ENCODE measurements at places on chromosomes 5 and 9.
A peak's percentile ranks its signal among the peaks of the same experiment; 100 is the strongest.

- DNase-seq, result no peak
These were observed 15.9 kb upstream of the TNFAIP8 start for GRCh38 chr5:119339965-119340364.

GRCh38 chr9:101586651-101587050 lies 8.1 kb downstream of the PPP3R2 start:
- no peak for DNase-seq

DNA sequence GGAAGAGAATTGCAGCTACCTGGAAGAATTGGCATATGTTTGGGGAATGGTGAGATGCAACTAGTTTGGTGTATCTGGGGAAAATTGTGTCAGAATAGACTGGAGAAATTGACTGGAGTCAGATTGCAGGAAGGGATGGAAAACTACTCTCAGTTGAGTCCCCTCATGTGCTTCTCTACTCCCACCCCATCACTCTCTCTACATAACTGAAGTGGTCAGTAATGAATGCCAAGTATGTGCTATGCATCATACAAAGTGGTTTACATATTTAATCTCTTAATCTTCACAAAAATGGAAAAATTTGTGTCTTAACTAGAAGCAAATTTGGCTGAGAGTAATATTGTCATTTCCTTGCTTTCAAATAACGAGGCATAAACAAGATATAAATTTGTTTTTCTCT lies 146.4 kb upstream of the TNC start:
- DNase-seq, result no peak

GRCh38 chr5:13934125-13934524 lies 10.4 kb downstream of the DNAH5 start:
- no peak for DNase-seq

DNA sequence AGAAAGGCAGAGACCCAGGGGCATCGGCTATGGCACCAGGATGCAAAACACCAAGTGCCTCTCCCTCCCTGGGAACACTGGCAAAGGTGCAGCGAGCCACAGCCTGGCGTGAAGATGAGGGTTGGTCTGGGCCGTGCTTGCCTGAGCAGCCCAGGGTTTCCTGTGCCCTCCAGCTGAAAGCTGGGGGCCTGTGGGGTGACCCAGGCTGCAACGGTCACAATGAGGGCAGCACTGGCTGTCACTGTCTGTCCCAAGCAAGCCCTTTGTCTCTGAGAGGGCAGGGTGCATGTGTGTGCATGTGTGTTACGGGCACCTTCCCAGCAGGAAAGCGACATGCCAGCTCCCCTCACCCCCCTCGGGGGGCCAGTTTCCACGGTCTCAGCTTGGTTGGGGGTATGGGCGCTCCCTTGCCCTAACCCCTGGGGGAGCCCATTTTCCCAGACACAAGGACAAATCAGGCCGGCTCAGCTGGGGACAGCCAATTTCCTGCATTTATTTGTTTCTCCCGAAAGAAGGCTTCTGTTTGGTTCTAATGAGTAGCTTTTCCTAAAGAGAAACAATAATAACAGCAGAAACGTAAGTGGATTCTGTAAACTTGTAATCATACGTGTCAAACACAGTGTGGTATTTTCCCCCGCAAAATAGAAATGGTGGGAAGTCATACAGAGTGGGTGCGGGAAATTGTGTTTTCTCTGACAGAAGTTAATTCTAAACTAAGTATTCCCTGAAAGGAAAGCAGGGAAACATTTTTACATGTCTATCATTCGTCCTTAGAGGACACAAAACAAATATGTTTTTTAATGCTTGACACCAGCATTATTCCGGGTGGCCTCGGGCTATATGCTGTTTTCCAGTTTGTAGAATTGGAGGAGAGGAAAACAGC lies 21.3 kb downstream of the MRPL36 start:
- DNase-seq, result no peak

- DNase-seq, result no peak
These were observed 330.1 kb downstream of the GLIS3 start for GRCh38 chr9:3969590-3970260.

- no peak for DNase-seq
These were observed 86.0 kb downstream of the UHRF2 start for GRCh38 chr9:6498982-6499381.

GRCh38 chr9:2242831-2243330 lies 227.7 kb downstream of the SMARCA2 start:
- DNase-seq, result peak; percentile 55

DNA sequence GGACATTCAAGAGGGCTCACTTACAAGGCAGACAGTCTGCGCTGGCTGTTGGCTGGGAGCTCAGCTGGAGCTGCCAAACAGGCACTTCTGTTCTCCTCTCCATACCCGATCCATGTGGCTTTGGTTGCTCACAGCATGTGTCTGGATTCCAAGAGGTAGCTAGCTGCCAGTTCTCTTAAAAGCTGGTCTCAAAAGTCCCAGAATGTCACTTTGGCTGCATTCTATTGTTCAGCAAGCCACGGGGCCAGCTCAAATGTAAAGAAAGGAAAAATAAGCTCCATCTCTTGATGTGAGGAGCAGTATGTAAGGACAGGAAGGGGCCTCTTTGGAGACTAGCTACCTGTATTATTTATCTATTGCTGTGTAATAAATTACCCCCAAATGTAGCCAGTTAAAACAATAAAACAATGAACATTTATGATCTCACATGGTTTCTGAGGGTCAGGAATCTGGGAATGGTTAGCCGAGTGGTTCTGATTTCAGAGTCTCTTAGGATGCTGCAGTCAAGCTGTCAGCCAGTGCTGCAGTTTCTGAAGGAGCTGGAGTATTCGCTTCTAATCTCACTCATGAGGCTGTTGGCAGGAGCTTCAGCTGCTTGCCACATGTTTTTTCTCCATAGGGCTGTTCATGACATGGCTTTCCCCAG lies 112.7 kb upstream of the CLINT1 start:
- peak; percentile 85 for DNase-seq

- DNase-seq, result no peak
These were observed 48.9 kb downstream of the PDE6A start for GRCh38 chr5:149895416-149896345.

- no peak for DNase-seq
These were observed 14.9 kb downstream of the BRD3OS start for GRCh38 chr9:134040176-134040565.

DNA sequence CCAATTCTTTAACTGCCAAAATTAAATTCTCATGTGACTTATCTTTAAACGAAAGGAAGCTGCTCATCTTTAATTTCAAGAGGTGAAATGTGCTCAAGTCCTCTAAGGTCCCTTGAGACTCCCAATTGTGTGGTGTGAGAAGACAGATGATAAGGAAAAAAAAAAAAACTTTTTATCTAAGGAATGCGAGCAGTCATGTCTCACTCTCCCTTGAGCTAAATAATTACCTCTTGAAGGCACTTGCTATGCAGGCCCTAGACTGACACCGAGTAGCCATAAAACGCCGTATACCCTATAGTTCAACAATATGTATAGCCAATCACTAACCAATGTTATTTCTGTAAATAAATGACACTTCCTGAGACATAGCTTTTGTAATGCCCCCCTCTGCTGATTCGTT lies 1.5 kb upstream of the DTWD2 start:
- DNase-seq, result no peak

GRCh38 chr9:104961238-104961637 lies 33.3 kb upstream of the ABCA1 start:
- DNase-seq, result no peak

DNA sequence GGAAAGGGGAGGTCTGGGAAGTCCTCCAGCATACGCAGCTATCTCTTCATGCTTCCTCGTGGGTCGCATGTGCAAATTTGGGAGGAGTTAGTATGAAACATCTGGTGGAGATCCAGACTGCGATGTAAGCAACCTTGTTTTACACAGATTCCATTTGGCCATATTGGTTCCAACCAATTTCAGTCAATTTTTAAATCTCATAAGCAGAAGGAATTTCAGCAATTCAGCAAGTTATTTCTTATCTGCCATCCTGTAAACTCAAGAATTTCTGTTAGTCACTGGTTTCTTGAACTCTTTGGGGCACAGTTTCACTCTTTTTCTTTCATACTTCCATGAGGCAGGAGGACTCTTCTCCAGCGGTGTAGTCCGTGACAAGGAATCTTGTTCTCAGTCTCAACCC lies 130.4 kb upstream of the CLINT1 start:
- no peak for DNase-seq

GRCh38 chr9:137593176-137593575 lies 2.9 kb upstream of the ZMYND19 start:
- DNase-seq, result no peak

- DNase-seq, result peak; percentile 95
These were observed 32.6 kb upstream of the TMOD1 start for GRCh38 chr9:97468658-97469448.

- no peak for DNase-seq
These were observed 214.7 kb downstream of the IRX2 start for GRCh38 chr5:2536632-2537377.

DNA sequence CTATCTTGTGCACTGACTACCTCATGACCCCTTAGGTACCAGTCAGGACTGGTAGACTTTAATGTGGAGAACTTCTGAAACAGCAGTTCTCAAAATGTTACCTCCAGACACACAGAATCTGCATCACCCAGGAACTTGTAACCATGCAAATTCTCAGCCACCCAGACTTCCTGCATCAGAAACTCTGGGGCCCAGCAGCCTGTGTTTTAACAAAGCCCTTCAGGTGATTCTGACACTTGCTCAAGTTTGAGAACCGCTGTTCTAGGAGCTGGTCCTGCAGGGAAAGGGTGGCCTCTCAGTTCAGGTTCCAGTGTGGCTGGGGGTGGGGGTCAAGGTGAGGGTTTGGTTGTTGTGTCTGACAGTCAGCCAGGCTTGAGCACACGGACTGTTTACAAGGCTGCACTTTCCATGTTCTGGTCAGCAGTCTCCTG lies 28.4 kb downstream of the ZFP62 start:
- no peak for DNase-seq

DNA sequence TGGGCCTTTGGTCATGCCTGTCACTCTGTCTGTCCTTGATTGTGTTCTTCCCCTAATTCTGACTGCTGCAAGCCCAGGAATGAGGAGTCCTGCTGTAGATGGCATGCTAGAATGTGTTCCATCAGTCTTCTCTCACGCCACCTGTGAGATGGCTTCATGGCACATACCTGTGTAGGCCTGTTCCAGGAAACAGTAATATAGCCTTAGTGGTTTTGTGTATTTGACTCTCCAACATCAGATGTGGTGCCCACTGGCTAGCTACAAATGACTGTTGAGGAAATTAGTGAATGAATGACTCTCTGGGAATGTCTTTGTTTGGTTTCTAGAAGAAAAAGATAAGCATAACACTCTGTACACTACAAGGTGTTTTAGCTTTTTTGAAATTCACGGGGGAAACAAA lies 367.5 kb downstream of the KDM4C start:
- no peak for DNase-seq

GRCh38 chr5:16600946-16601345 lies 15.9 kb downstream of the RETREG1 start:
- DNase-seq, result no peak

GRCh38 chr9:117744369-117744768 lies 40.2 kb downstream of the TLR4 start:
- DNase-seq, result no peak

DNA sequence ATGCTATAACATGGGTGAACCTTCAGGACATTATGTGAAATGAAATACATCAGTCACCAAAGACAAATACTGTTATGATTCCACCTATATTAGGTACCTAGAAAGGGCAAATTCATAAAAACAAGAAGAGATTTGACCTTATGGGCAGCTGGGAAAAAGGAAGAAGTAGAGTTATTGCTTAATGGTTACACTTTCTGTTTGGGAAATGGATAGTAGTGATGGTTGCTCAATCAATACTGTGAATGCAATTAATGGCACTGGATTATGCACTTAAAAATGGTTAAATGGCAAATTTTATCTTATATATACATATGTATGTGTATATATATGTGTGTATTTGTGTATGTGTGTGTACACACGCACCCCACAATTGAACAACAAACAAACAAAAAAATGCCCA lies 15.2 kb downstream of the FKBP15 start:
- no peak for DNase-seq

DNA sequence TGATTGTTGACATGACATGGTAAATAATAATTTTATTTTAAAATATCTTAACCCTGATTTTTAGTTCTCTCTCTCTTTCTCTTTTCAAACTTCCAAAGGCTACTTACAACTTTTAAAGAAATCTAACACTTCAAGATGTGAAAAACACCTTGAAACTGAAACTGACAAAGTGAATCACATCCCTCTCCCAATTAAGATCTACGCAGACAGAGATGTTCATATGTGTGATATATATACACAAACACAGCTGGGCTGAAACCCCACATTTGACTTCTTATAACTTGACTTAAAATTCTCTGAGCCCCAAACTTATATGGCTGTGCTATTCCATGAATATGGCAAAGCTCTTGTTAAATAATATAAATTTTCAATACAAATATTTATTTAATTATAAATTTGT lies 261.2 kb upstream of the PTPRD start:
- DNase-seq, result no peak

- no peak for DNase-seq
These were observed 78.0 kb downstream of the CFAP77 start for GRCh38 chr9:132487980-132488535.

DNA sequence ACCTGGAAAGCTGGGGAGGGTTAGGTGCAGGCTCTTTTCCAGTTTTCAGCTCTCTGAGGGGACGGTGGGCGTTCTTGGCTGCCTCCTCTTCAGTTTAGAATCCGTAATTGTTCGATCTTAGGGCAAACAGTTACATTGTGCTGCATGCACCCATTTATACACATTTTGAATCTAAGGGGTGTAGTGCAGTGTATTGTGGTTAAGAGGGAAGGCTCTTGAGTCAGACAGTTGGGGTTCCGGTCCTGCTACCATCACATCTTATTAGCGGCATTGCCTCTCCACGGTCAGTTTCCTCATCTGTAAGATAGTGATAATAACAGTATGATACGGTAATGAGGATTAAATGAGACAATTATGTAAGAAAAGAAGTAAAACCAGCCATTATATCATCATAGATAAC lies 625 bp downstream of the EXOSC2 start:
- DNase-seq, result no peak

- DNase-seq, result peak; percentile 11
These were observed 1.1 kb upstream of the EPB41L4A start for GRCh38 chr5:112419986-112420864.

DNA sequence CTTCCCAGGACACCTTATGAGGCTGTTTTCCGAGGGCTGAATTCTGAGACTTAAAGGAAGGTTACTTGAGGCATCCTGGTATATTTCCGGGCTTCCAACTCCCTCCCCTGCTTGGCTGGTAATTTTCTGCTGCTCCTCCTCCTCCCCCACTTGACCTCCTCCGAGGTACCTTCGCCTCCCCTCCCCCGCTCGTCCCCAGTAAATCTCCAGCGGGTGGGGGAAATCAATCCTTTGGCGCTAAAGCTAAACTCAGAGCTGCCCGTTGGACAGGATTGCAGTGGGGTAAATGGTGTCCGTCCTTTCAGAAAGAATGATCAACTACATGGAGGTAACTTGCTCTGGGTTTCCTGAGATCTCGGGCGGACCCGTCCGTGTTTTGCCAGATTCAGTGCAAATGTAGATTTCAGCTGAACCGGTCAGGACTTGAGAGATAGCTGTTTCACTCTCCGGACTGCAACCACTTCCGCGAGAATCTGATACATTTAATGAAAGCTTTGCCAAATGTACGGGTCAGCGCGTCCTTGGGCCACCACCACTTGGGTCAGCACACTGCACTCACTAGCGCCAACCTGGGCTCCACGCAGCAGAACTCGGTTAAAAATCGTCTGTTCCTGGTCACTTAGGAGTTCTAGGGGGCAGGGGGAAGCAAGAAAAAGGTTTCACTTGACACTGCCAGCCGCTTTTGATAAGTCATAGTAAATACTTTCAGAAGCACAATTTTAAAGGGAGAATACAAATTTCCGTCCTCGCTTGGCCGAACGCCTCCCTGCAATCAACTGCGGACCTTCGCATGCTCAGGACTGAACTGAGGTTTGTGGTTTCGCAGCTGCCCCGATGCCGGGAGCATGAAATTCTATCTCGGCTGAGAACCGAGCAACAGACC lies 4.6 kb upstream of the ISL1 start:
- no peak for DNase-seq

- no peak for DNase-seq
These were observed 11.8 kb downstream of the ELL2 start for GRCh38 chr5:95949810-95950209.
